Lung microvascular endothelial cell (primary cell): ENCODE measurements at places on chromosomes 7 and 10.

DNA sequence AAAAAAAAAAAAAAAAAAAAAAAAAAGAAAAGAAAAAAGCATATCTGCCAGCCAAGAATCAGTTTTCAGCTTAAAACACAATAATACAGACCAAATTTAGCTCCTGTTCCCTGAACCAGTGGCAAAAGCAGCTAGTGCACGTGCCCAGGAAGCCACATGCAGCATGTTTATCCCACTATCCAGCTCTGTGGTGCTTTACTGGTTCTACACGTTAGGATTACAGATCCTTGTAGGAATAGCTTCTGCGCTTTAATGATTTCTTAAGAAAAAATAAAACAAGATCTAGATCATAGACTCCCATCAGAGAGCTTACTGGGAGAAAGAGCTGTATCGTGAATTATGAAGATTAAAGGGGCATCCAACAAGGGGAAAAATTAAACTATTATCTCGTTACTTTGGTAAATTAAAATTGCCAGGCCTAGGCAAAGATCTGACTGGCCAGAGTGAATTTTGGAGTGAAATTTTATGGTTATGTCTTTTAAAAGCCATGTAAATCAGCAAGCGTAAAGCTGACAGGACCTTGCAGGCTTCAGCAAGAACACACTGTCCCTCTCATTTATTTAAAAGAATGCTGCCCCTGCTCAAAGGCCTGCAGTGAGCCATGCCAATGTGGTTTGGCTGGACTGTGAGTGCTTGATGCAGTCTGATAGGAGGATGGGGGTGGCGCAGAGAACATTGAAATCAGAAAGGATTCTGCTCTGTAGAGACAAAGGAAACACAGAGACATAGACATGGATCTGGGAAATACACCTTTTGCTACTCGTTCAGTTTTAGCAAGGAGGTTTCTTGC, 177.3 kb upstream of the PHYHIPL start:
- DNase-seq = no peak

GRCh38 chr7:103964269-103964668, 25.2 kb downstream of the RELN start:
- DNase-seq = no peak

DNA sequence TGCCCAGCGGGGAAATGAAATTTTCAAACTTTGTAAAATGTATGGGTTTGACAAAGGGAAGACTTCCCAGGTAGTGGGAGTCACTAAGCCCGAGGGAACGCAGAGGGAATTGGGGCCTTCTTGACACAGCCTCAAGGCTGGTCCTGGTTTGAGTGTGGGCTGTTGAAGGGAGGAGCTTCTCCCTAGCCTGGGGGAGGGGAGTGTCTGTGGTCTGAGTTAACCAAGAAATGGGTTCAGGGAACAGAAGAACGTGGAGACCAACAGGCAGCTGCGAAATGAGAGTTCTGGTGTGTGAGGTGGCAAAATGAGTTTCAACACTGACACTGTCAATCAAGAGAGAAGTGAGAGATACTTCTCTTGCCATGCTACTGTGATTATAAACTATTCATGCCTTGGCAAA, 32.7 kb upstream of the BAMBI start:
- no peak for DNase-seq

- DNase-seq = no peak
These were observed 326.2 kb upstream of the POT1 start for GRCh38 chr7:125255810-125256209.

- no peak for DNase-seq
These were observed 17.4 kb downstream of the POLL start for GRCh38 chr10:101570428-101571270.

DNA sequence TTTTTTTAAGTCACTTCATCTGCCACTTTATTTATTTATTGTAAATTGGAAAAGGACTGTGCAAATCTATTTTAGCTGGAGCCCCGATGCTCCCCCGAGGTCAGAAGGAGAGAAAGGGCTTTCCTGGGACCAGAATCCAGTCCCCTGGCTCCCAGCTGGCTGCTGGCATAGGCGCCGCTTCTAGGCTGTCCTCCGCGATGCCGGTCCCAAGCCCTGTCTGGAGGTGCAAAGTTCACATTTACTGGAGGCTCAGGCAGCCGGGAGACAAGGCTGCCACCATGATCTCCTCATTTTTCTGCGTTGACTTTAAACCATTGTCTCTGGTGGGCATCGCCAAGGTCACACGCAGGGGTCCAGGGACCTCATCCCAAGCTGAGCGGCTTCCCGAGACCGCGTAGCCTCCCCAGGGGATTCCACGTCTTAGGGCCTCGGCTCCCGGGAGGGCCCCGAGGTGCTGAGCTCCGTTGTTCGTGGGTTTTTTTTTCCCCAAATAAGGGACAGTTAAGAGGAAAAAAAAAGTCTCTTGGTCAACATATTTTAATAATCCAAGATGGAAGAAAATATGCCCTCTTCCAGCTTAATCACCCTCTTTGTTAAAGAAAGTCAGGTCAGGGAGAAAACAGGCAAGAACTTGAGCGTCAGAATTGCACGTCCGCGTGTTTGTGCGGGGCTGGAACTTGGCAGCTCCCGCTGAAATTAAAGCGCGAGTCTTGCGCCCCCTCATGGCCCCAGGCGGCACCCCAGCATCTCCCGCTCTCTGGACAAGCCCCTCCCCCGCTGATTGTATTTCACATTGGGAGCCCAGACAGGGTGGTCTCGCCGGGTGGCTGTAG, 11.9 kb downstream of the RGR start:
- peak; percentile 45 for DNase-seq

GRCh38 chr10:103493362-103493915, at the start of gene NEURL1:
NEURL1 (plus strand) TSS chr10:103493705; CDS start chr10:103494388, 683 bp downstream.
- no peak for DNase-seq

GRCh38 chr10:18381679-18382078, 241.5 kb downstream of the CACNB2 start:
- no peak for DNase-seq

- DNase-seq = no peak
These were observed 72.1 kb downstream of the PTEN start for GRCh38 chr10:87935290-87936141.

DNA sequence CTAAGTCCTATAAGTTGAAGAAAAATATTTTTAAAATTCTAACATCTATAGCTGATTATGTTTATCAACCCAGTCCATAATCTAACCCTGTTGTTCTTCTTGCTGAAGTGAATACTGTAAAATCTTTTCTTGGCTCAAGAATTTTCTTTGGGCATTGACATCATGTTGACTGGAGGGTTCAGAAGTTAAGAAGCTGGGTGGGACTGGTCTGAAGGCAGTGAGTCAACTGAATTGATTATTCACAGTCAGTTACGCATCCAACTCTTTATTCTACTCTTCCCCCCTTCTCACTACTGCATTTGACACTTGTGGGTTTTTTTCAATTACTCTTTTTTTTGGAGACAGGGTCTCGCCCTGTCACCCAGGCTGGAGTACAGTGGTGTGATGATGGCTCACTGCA, 31.0 kb downstream of the DENND2A start:
- DNase-seq = no peak

DNA sequence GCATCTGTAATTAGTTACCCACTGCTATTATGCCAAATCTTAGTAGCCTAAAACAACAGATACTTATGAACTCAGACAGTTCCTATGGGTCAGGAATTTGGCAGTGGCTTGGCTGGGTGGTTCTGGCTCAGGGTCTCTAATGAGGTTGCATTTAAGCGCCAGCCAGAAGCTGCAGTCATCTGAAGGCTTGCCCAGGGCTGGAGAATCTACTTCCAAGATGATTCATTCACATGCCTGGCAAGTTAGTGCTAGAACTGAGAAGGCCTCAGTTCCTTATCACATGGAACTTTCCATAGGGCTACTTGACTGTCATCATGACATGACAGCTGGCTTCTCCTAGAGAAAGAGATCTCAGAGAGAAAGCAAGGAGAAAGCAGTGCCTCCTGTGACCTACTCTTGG, 121.3 kb downstream of the AVL9 start:
- DNase-seq = peak; percentile 71

DNA sequence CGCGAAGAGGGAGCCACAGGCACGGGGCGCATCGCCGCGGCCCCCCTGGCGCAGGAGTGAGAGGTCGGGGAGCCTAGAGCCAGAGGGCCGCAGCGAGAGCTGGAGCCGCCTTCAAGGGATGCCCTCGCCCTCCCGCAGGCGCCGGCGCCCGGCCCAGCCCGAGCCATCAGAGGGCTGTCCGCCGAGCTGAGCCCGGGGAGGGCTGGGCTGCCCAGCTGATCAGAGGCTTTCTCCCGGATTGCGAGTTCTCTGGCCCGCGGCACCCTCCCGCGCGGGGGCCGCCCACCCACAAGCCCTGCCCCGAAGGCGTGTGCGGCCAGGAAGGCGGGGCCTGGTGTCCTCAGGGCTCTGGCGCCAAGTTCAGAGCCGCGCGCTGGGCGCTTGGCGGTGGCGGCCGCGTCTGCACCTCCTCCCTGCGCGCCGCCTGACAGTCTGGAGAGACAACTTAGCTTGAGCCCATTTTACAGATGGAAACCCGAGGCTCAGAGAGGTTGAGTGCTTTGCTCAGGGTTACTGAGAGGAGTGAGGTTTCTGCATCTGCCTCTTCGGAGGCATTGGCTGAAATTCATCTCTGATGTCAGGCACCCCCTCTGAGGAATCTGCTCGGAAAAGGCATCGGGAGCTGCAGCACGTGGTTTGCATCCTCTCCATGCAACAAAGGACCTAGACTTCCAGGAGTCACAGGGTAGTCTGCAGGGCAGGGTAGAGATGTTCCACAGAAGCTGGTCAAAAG, 3.8 kb upstream of the ANTXRL start:
- peak; percentile 36 for DNase-seq

- no peak for DNase-seq
These were observed 80.1 kb upstream of the RPA3 start for GRCh38 chr7:7798510-7798909.

GRCh38 chr7:7808156-7808555, 89.7 kb upstream of the RPA3 start:
- DNase-seq = peak; percentile 29

DNA sequence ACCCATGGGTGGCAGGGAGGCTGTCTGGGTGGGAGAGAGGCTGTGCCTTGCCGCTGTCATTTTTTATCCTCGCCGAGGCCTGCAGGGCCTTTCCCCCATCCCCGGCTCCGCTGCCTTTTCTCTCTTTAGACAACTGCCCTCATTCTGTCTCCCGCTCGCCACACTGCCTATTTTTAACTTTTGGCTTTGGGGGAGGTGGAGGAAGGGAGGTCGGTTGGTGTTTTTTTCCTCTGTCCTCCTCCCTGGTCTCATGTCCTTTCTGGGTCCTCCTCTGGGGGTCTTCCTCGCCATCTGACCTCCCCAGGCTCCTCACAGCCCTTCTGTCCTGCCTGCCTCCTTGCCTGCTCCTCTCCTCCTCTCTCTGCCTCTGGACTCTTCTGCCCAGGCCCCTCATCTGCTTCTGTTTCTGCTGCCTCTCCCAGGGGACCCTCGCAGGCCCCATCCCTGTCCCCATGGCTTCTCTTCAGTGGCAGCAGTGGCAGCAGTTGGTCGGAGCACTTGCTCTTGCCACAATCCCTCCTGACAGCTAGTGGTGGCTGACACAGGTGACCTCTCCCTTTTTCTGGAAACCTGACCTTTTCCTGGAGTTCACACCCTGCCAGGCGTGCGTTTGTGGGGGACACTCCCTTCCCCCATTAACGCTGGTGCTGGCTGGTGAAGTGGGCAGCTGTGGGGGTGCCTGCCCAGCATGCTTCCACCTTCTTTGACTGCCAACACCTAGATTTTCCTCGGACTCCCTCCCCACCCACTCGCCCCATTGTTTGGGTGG, 19.5 kb upstream of the PCBD1 start:
- no peak for DNase-seq

- no peak for DNase-seq
These were observed 179.7 kb downstream of the PRKCQ start for GRCh38 chr10:6400331-6400730.

- no peak for DNase-seq
These were observed 3.5 kb downstream of the DLX5 start for GRCh38 chr7:97020996-97021746.

GRCh38 chr10:9645928-9646600, 1371.6 kb upstream of the CELF2 start:
- no peak for DNase-seq

DNA sequence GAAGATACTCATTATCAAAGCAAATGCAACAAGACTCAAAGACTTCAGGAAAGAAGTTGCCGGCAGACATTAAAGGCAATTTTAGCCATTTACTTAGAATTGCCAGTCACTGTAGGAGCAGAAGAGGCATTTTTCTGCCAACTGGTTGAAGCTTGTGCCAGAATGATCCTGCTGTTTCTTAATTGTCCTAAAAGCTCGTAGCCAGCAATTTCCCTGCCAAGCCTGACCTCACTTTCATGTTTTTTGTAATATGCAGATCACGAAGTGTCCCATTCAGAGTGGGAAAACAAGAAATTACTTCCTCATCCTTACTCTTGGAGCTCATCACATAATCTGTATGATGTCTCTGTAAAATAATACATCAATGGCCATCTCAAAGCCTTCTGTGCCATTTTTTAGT, 130.9 kb upstream of the ANKRD1 start:
- no peak for DNase-seq

- DNase-seq = no peak
These were observed 266.5 kb downstream of the HGF start for GRCh38 chr7:81503336-81503735.

DNA sequence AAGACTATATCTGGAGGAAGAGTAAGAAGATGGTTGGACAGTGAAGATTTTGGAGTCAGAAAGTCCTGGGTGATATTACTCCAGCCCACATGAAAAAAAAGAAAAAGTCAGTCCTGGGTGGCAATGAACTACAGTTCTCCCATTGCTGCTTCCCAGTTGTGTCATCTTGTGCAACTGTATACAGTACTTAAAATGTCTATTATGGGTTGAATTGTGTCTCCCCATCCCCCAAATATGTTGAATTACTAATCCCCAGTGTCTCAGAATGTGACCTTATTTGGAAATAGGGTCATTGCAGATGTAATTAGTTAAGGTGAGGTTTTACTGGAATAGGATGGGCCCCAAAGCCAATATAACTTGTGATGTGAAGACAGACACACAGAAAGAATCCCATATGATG, 15.6 kb downstream of the SEC23IP start:
- DNase-seq = no peak

DNA sequence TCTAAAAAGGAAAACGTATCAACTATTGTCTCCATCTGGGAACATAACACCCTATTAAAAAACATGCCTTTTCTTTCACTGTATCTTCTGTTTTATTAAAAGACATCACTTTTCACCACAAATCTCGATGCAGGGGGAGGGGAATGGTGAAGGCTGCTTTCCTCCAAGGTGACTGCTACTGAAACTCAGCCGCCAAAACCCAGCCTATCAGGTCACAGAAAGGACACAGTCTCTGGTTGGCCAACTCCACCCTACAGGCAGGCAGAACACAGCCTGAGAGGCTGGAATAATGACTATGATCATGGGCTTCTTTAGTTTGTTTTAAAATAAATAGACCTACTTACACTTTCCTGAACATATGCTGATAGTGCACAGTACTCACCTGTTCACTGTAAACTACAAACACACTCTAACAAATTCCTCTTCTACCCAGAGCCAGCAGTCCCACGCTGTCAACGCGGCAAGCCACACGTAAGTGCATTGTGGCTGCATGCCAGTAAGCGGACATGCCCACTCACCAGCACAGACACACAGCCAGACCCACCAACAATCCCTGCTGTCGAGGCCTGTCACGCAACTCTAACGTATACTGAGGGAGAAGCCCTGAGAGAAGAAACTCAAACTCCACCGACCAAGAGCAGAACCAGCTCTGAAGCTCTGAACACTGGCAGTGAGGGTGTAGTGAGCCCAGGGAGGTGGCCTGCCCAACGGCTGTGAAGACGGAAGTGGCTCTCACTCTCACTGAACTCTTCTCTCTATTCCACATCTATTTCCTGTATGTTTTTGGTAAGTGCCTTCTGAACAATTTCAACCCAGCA, 41.8 kb downstream of the NCAPG2 start:
- no peak for DNase-seq

- DNase-seq = no peak
These were observed 19.5 kb downstream of the RPA3 start for GRCh38 chr7:7698930-7699329.

GRCh38 chr10:73096041-73096448, 621 bp downstream of the P4HA1 start:
- peak; percentile 77 for DNase-seq
